ENCODE measurements at places on chromosomes 6 and 20. TPM values are rescaled to one million over a fixed set of nuclear protein-coding genes. Genes with fewer than 3 reads are reported as not detected.

Gene SLC17A5
- 8.7 TPM for total RNA-seq

Gene TMEM239
- total RNA-seq = not detected

Gene CLPSL2
- not detected for total RNA-seq

Gene ABHD16A
- 19.2 TPM for total RNA-seq

Gene TNF
- total RNA-seq = not detected

Gene ZNF337
- total RNA-seq = 17.5 TPM

Gene SPINT3
- total RNA-seq = not detected

Gene HTR1E
- total RNA-seq = not detected

Gene RNF217
- total RNA-seq = 6.9 TPM

Gene BEND3
- total RNA-seq = 4.4 TPM

Gene MCCD1
- total RNA-seq = not detected

Gene STX11
- total RNA-seq = 2.2 TPM

Gene MYB
- total RNA-seq = 0.57 TPM

Gene SRSF3
- total RNA-seq = 699 TPM

Gene BTN3A1
- total RNA-seq = 2.3 TPM

Gene EEF1A1
- 7,697 TPM for total RNA-seq

Gene ZC2HC1B
- total RNA-seq = not detected

Gene C6orf52
- total RNA-seq = 1.7 TPM

Gene MYH7B
- total RNA-seq = 0.20 TPM

Gene TBC1D32
- total RNA-seq = 1.7 TPM

Gene MYO6
- total RNA-seq = 7.9 TPM

Gene FAM217A
- total RNA-seq = not detected

Gene CDC5L
- total RNA-seq = 11.8 TPM

Gene MTFR2
- total RNA-seq = 12.1 TPM

Gene SDHAF4
- total RNA-seq = 4.5 TPM

Gene COL12A1
- 5.2 TPM for total RNA-seq

Gene NKAPL
- not detected for total RNA-seq

Gene DUSP15
- total RNA-seq = 0.64 TPM

Gene ADAM33
- 0.06 TPM for total RNA-seq

Gene SLC17A9
- total RNA-seq = 0.08 TPM

Gene TRDN
- total RNA-seq = not detected

Gene OGFRL1
- 6.1 TPM for total RNA-seq

Gene HLA-DRB5
- not detected for total RNA-seq

Gene EDN3
- 0.10 TPM for total RNA-seq

Gene RAMACL
- total RNA-seq = 0.23 TPM

Data from A549 treated with CpdA at 1 μM for 4 hours (cell line).